Activated CD8-positive, alpha-beta memory T cell treated with anti-CD3 and anti-CD28 coated beads for 4 hours (primary cell): ENCODE measurements at places on chromosomes 2 and 18.
A peak's percentile ranks its signal among the peaks of the same experiment; 100 is the strongest.

DNA sequence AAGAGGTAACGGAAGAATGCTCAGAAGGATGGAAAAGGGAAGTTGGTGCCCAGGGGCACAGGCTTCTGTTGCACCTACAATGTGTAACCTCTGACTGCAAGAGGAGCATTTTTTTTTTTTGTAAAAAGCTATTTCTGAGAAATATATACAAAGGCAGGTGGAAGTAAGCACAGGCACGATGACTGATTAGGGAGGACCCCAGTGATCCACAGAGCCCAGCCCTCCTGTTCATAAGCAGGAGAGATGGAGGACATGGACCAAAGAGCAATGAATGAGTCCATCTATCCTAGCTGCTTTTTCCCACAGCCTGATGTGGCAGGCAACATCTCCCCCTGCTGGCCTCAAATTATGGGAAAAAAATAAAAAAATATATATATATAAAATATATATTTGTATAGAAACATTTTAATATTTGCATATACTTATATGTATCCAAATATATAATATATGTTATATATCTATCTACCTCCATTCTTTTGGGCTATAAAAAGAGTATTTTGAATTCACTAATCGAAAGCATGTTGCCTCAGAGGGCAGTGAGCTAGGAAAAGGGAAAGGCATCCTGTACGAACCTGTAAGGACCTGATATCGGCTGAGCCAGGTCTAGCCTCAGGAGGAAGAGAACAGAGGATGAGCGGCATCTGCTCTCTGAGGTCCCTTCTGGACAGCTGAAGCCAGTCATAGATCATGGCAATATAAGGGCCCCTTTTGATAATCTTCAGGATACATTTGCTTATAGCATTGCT lies 166.0 kb upstream of the STK17B start:
- DNase-seq = no peak

DNA sequence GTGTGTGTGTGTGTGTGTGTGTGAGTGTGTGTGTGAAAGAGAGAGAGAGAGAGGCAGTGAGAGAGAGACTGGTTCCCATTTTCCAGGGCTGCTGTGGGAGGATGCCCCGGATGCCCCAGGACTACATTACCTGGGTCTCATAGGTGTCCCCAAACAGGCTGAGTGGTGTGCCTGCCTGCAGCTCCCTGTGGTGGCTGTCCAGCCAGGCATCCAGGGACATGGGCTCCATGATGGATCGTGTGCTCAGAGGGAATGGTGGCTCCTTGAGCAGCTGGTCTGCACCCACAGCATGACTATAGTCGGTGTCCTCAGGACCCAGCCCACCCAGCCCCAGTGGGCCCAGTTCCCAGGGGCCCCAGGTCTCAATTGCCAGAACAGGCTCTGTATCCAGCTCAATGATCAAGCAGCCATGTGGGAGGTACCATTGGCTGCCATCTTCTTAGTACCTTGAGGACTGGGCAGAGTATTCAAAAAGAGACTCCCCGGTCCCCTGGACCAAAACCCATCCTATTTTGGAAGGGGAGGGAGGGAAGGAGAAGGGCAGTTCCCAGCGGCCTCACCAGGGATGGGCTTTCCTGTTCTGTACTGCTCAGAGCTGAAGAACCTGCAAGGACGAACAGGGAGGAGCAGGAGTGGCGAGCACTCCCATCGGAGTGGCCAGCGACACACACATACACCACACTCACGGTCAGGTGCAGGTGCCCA lies 5.8 kb upstream of the OXER1 start:
- no peak for DNase-seq

GRCh38 chr2:191857259-191857805 lies 10.4 kb upstream of the CAVIN2 start:
- DNase-seq = no peak

- no peak for DNase-seq
These were observed 155.4 kb downstream of the MAP2 start for GRCh38 chr2:209579230-209579749.

- DNase-seq = no peak
These were observed 147.6 kb downstream of the CDC42EP3 start for GRCh38 chr2:37523814-37524362.

DNA sequence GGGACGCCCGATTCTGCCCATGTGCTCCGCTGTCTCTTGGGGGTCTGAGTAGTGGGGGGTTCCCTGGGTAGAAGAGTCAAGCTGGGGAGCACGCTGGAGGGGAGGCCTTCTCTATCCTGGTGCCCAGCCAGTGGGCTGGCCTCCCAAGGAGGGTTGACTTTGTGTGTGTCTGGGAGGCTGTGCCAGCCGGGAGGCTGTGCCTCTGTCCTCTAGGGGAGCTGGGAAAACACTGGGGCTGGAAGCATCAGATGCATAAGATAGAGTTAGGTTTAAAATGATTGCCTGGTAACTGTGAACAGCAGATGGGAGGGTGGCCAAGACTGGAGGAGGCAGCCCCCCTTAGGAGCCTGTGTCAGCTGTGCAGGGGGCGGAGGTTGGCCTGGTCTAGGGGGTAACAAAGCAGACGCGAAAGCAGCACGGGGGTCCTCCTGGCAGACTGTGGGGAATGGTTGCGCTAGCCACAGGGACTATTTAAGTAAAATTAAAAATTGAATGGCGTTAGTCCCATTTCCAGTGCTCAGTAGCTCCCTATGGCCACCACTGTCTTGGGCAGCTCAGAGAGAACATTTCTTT lies 1.3 kb downstream of the ING5 start:
- DNase-seq = no peak

- no peak for DNase-seq
These were observed 413.3 kb upstream of the TRIB2 start for GRCh38 chr2:12303181-12304030.

DNA sequence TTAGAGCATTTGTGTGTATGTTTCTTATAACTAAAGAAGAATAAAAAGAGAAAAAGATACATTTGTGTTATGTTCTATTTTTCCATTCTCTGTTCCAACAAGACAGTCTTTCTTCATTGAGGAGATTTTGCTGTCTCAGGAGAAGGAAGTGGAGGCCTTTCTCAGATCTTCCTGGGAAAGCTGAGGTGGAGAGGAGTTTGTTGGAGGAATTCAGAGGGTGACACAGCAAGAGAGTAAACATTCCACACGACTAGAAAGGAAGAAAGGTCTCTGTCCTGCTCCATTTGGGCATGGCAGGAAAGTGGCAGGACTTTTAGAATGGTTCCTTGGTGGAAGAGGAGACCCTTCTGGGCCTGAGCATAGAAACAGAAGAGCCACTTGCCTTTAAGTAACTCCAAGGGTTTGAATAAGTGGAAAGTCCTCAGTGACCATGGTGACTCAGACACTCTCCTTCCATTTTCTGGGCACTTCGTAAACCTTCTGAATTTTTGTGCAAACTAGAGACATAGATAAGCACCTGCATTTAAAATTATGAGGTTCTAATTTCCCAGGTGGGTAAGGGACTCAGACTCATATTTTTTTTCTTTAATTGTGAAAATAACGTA lies 52.3 kb upstream of the COL5A2 start:
- no peak for DNase-seq

DNA sequence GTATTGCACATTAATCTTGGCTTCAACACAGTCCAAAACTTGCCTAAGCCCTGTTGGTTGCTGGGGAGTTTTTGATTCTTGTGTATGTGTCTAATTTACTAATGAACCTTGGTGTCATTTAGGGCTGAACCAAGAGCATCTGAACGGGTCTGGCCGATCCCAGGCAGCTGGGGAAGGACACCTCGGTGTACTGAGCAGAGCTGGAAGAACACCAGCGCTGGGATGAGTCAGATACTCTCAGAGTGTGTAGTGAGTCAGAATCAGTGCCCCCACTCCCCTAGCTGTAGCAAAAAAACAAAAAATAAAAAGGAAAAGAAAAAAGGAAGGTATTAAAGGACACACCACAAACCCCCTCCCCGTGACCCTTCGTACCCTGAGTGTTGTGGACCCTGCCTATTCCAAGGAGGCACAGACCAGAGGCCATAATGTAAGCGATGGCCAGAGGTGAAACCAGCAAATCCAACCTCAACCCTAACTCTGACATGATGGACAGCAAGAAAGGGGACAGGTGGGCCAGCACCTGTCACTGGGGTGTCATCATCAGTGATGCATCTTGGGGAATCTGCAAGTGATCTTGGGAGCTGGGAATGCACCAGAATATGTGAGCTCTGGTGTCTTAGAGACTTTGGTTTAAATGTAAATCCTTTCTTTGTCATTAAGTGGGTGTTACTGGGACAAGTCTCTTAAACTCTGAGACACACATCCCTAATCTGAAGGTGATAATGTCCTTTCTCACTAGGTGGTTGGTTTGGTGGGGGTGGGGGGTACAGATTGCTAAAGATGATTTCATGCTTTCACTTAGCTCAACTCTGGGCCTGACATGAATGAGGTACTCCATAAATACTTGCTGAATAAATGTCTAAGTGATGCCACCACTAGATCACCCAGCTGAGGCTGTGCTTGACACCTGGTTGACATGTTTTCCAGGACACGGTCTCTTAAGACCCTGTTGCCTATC lies 34.2 kb upstream of the NCOA1 start:
- no peak for DNase-seq

DNA sequence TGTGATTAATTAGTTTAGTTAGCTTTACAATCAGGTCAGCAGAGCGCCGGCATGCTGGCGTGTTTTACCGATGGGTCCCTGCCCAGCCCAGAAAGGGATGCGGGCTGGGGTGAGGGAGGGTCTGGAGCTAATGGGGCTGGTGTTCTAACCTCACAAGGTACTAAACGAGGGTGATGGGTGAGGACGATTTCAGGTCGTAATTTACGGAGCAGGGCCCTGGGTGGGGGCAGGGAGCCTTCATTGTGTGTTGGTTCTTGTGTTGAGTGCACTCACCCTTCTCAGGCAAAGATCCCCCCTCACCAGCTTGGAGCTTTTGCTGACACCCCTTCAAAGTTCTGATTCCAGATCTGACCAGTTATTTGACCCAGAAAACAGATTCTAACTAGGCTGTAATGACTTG lies 39.5 kb downstream of the PTGR3 start:
- no peak for DNase-seq

DNA sequence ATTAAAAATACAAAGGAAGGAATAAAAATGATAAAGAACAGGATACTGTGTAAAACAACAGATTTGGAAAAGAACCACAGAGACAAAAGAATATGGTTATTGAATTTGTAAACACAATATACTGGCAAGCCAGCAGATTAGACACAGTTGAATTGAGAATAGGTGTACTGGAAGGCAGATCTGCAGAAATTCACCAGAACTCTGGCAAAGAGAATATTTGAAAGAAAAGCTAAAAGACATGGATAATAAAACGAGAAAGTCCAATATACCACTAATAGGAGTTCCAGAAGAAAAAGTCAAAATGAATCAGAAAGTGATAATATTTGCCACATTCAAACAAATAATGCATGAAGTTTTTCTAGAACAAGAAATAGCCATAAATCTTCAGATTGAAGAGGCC lies 11.9 kb upstream of the NEURL3 start:
- DNase-seq = no peak

DNA sequence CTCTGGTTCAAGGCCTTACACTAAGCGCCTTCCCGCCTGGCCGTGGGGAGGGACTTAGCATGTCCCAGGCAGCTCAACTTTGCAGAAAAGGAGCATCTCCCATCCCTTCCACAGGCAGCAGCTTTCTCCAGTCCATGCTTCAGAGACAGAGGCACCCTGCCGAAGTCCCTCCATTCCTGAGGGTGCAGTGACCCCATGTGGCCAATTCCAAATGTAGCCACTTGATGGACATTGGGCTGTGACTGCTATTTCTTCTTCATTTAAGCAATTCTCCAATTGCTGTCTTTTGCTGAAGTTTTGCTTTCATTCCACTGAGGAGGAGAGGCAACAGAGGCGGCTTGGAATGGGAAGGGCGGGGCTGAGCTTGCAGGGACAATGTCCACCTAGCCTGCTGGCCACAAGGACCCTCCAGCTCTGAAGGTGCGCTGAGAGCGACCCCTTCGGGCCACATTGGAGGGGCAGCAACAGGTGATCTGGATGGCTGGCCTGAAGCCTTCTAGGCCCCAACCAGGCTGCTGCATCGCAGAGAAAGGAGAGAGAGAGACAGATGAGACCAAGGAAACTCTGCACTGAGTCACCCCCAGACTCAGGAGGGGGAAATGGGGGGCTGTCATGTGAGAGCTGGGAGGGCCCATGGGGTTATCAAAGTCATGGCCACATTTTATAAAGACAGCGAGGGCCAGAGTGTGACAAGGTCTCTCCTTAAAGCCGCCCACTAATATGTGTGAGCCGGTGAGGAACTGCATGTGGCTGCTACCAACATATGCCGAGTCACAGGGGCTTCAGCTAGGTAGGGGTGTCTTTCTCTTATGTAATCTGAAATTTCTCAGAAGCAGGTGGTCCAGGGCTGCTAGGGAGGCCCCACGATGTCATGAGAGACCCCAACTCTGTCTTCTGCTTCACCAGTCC lies 61.3 kb downstream of the LONRF2 start:
- no peak for DNase-seq

DNA sequence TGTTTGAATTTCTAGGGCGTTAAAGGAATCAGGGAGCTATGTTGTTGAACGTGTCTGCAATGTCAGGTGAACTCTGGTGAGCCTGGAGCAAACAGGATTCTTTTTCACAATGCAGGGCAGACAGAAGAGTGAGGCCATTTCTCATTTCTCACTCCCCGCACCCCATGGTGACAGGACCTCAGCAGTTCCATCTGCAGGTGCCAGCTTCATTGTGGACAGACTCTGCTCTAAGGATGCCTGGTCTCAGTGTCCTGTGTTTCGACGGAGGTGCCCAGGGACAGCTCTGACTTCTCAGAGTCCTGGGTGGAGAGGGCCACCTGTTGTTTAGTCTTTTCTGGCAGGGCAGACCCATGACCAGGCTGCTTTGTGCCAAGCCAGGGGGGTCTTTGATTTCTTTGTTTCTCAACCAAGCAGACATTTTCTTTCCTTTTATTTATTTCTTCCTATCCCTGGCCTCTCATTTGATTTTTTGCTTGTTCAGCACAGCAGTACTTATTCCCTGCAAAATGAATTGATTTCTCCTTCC lies 201.5 kb downstream of the RNF144A start:
- no peak for DNase-seq

GRCh38 chr2:35443087-35443486 lies 912.5 kb upstream of the CRIM1 start:
- DNase-seq = no peak

- DNase-seq = peak; percentile 57
These were observed 64.0 kb upstream of the HNRNPA3 start for GRCh38 chr2:177148477-177149154.

DNA sequence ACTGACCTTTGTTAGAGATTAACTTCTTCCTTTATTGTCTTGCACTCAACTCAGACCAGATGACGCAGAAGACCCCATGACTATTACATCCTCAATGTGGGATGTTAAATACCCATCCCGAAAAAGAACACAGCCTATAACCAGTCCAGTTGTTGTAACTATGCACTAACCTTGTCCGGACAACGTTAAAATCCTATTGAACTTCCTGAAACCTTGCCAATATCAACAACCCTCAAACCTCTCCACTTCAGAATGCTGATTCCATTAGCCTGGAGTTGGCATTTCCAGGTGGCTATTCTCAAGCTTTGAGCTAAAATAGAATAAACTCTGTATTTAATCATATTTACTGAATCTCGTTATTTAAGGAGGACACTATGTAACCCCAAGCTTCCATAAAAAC lies 13.6 kb downstream of the NMS start:
- DNase-seq = no peak

DNA sequence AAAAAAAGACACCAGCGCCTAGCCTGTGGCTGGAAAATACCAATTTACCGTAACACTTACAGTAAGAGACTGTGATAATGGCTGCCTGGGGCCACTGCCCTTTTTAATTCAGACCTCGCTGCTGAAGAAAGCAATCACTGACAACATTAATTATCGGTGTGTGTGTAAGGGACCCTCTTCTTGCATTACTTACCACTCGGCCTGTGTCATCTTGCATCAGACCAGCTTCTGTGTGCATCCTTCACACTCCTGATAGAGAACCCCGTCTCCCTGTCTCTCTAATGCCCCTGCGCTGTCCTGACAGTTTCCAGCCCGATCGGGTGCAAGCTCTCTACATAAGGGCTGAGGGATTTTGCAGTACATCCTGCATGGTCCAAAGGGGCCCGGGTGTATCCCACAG lies 124.4 kb downstream of the ZNF516 start:
- DNase-seq = no peak
